Ovary (tissue), 10 donors: ENCODE measurements at places on chromosomes 2 and 18. TPM values are rescaled to one million over a fixed set of nuclear protein-coding genes. Genes with fewer than 3 reads are reported as not detected.

- no peak for DNase-seq
These were observed 58.1 kb upstream of the TGIF1 start for GRCh38 chr18:3391704-3392466.

DNA sequence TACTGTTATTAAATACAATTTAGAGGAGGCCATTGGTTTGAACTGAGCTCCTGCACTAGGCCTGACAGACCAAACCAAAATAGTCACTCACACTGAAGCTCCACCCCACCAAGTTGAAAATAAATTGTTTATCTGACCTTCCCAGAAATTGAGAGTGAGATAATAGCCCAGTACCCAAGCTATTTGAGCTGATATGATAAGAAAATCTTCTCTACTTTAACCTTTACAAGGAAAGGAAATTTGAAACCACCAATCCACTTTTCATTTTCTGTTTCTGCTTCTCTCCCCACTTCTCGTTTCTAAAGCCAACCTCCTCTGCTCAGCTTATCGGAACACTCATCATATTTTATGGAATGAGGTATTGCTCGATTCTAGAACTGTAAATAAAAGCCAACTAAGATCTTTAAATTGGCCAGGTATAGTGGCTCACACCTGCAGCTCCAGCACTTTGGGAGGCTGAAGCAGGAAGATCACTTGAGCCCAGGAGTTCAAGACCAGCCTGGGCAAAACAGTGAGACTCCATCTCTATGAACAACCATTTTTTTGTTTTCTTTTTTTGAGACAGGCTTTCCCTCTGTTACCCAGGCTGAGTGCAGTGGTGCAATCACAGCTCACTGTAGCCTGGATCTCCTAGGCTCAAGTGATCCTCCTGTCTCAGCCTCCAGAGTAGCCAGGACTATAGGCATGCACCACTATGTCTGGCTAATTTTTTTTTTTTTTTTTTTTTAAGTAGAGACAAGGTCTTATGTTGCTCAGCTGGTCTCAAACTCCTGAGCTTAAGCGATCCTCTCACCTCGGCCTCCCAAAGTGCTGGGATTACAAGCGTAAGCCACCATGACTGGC lies 13.3 kb upstream of the GALM start:
- no peak for DNase-seq

DNA sequence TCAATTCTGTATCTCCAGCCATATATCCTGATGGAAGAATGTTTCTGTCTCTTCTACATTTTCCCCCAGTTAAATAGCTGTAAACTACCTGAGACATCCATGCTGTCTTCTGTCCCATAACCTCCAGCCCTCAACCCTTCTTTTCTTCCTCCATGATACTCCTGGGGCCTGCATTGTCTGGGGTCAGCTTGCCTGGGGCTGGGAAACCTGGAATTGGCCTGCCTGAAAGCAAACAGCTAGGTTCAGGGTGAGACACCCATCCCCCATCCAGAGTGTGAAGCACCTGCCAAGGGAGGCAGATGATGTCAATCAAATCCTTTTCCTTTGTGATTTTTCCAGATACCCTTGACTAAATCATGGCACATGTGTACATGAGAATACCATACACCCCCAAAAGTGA lies 313.7 kb upstream of the MGAT5 start:
- no peak for DNase-seq

GRCh38 chr2:99478632-99479031 lies 11.2 kb downstream of the REV1 start:
- no peak for DNase-seq

Gene CXCR1
- 0.27 TPM for total RNA-seq

GRCh38 chr2:64462940-64463700 lies 9.2 kb downstream of the LGALSL start:
- no peak for DNase-seq

DNA sequence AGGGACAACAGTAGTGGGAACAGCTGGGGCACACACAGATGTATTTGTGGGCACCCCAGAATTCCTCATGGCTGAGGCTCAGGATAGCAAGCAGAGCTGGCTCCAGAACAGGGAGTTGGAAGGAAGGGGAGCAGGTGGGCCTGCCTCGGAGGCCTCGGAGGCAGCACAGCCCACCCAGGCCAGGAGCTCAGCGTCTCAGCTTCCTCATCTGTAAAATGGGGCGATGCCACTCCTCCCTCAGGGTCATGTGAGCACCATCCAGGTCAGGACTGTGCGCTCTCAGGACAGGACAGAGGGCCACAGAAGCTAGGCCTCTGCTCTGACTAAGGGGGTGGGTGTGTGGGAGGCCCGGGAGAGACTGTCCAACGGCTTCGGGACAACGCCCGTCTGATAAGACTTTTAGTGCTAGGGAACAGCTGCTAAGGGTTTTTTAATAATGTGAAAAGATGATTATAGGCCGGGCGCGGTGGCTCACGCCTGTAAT lies 106.2 kb downstream of the HDAC4 start:
- no peak for DNase-seq

GRCh38 chr2:77566582-77566981 lies 44.4 kb upstream of the LRRTM4 start:
- DNase-seq: no peak

DNA sequence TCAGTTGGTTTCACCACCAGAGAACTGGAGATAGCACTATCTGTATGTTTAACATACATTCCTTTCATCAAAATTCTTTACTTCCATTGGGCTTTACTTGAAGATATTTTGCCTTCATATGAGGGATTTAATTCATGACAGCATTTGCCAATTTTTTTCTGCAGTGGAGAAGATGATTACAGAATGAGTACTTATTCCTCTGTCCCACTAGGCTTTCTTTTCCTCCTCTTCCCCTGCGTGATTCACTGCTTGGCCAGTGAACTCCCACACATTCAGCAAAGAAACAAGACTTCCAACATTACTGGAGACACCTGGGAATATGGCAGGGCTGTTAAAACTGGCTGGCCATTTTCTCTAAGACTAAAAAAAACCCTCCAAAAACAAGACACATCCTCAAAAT lies 425.8 kb upstream of the KCNH7 start:
- DNase-seq: no peak

DNA sequence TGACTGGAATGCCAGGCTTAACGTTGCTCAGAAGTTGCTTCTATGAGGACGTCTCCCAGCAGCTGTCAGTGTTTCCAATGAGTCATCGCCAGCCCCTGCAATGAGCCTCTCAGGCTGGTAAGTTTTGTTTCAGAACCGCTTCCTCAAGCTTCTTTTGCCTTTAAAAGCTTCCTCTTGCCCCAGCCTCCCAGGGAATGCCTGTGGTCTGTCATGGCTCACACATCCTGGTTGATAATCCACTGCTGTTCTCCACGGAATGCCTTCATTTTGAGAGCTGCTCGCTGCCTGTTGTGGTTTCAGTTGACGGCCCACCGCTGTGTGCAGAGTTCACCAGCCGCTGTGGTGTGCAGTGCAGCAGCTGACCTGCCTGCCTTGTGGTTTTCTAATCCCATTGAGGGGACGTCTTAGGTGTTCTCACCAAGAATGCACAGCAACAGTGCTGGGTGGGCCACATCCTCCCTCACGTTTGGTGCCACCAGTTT lies 96.4 kb downstream of the RTP5 start:
- DNase-seq: no peak

Gene GNAL
- 3.2 TPM for total RNA-seq

DNA sequence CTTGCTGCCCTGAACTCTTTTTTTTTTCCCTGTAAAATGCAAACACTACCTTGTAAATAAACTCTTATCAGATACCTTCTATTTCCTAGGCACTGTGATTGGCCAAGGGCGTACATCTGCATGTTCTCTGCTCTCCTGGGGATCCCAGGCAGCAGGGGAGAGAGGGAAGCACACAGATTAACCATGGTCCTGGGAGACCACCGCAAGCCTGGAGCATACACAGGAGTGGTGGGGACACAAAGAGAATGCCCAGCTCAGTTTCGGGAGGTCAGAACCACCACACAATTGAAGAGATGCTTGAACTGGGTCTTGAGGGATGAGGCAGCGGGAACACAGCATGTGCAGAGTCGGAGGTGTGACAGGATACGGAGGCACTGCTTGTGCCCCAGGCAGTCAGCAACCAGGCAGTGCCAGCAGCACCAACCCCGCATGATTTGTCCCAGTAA lies 2.1 kb downstream of the GREB1 start:
- DNase-seq: no peak

Gene MYOM1
- 2.6 TPM for total RNA-seq

DNA sequence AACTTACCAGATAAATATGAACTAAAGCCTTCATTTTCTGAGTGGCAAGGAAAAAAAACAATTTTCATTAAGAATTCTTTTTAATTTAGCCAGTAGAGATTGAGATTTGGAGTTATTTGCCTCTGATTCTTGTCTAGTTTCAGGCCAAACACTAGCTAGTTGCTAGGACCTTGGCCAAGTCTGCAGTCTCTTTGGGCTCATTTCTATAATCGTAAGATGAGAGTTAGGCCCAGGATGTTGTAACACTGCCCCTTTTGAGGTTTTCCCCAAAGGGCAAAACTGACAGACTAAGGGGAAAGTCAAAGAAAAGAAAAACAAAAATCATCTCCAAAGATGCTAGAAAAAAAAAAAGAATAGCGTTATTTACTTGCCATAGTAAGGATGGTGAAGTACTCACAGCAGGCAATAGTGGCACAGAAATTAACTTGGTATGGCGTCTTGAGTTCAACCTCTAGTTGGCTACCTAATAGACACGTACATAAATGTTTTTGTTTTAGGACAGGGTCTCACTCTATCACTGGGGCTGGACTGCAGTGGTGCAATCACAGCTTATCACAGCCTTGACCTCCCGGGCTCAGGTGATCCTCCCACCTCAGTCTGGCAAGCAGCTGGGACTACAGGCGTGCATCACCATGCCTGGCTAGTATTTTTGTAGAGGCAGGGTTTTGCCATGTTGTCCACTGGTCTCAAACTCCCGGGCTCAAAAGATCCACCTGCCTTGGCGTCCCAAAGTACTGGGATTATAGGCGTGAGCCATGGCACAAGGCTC lies 23.0 kb upstream of the ADAM17 start:
- DNase-seq: no peak

DNA sequence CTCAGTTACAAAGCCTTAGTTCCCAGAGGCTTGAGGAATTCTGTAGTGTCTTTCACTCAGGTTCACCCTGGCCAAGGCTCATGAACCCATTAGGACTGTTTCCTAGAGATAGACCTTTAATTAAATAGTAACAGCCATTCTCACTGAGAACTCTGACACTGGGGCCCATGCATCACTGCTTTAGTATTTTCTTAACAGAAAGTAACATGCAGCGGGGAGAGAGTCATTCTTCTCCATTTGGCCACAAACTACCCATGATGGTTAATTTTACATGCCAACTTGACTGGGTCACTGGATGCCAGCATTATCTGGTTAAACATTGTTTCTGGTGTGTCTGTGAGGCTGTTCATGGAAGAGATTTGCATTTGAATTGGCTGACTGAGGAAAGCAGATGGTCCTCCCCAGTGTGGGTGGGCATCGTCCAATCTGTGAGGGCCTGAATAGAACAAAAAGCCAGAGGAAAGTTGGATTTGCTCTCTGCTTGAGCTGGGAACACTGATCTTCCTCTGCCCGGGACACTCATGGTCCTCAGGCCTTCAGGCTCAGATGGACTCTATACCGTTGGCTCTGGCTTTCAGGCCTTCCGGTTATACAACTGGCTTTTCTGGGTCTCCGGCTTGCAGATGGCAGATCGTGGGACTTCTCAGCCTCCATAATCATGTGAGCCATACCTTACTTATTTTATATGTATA lies 5.6 kb upstream of the CPLX4 start:
- DNase-seq: no peak

- DNase-seq: no peak
These were observed 38.4 kb upstream of the COBLL1 start for GRCh38 chr2:164879901-164880535.

- no peak for DNase-seq
These were observed 354.1 kb downstream of the EIPR1 start for GRCh38 chr2:3023531-3023930.

DNA sequence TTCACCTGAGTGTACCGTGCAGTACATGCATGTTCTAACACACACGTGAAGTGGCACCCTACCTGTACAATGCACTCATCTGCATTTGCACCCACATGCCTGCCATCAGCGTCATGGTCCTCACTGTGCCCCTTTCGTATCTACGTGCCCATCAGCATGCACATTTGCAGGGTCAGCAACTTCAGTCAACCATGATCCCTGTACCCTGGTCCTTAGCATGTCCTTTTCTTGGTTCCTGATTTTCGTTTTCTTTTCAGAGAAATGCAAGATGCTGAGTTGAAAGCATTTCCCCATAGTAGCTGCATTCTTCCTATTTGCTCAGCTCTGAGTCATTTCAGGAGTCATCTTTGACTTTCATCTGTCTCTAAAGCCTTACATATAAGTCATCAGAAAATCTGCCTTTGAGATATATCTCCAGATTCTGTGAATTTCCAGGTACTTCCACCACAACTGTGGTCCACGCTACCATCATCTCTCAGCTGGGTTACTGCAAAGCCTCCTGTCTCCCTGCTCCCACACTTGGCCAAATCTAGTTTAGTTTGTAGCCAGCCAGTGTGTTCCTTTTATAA lies 14.7 kb upstream of the PUM2 start:
- no peak for DNase-seq

Gene BIRC6
- total RNA-seq: 108 TPM

GRCh38 chr18:79739440-79739778 lies 58.3 kb upstream of the KCNG2 start:
- no peak for DNase-seq

Gene MOCOS
- 35.5 TPM for total RNA-seq

- DNase-seq: no peak
These were observed 104.7 kb downstream of the KLHL29 start for GRCh38 chr2:23489471-23490322.

DNA sequence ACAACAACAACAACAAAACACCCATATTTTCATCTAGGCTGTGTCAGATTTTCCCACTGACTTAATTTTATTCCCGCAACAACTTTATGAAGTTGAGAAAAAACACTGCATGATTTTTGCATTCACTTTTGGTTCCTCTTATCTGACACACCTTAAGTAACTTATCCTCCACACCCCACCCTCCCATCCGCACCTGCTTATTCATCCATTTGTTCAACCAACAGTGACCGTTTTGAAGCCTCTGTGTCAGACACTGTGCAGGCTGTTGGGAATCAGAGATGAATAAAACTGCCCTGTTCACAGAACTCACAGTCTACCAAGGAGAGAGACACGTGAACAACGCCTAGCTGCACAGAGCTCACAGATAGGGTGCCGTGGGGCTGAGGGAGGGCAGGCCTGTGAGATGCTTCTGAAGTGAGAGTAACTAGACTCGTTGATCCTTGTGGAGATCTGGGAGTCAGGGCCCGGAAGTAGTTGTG lies 7.4 kb downstream of the CNNM4 start:
- DNase-seq: no peak

DNA sequence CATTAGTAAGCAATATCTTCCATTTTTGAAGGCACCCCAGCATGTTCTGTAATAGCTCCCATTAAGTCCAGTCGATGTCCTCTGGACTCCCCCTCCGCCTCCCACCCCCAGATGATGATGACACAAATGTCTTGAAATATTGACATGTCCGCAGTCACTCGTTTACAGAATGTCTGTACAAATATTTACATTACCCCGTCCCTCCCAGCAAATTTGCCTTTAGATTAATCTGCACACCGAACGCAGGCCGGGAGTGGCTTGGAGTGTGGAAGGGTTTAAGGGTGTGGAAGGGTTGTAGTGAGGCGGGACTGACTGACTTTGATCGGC lies 853 bp upstream of the OSBPL6 start:
- no peak for DNase-seq

Gene CD8B
- 1.5 TPM for total RNA-seq

Gene PLCL1
- total RNA-seq: 13.5 TPM

Gene SMCHD1
- total RNA-seq: 58.1 TPM
